ENCODE measurements at places on chromosomes 7 and 10.

- no peak for DNase-seq
Measured at GRCh38 chr10:1241973-1242935, 186.1 kb downstream of the WDR37 start.

- DNase-seq, result no peak
Measured at GRCh38 chr10:33248638-33249037, 85.8 kb downstream of the NRP1 start.

DNA sequence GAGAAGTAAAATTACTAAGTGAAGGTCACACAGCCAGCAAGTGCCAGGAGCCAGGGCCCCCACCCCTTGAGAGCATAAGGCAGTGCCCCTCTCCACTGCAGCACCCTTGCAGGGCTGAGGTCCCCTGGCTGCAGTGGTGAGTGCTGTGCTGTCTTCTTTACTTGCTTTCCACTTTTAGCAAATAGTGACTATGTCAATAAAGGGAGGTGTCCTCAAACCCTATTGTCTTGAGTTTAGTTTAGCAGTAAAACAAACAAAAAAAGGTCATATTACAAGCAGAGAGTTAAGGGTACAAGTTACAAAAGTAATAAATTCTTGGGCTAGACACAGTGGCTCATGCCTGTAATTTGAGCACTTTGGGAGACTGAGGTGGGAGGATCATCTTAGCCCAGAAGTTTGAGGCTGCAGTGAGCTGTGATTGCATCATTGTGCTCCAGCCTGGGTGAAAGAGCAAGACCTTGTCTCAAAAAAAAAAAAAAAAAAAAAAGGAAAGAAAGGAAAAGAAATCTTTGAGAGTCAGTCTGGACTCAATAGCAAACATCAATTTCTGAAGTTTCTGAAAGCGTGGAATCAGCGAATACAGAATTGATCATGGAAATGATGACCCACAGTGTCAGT lies 39.0 kb upstream of the KIF5B start:
- no peak for DNase-seq

DNA sequence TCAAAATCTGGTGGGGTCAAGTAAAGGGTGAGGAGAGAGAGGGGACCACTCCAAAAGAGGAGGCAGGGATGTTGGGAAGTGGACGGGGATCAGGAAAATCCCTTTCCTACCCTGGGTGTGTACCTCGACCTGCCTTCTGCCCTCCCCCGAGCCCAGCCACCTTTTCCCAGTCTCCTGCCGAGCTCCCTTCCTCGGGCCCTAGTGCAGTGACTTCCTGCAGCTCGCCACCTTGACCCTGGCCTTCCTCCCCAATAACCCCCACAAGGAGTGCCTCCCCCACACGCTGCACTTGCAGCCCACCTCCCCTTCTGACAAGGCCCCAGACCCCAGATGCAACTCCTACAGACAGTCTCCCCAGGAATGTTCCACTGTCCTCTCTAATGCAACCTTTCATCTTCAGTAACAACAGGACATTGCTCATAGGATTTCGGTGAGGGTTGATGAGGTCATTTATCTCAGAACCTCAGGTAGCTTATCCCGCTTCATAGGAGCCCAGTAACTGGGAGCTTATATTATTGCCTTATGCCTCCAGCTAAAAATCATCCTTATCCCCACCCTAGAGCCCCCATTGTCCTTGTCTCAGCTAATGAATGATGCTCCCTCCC lies 90.1 kb downstream of the MKI67 start:
- DNase-seq, result no peak

GRCh38 chr10:88115968-88116367 lies 252.5 kb downstream of the PTEN start:
- no peak for DNase-seq

DNA sequence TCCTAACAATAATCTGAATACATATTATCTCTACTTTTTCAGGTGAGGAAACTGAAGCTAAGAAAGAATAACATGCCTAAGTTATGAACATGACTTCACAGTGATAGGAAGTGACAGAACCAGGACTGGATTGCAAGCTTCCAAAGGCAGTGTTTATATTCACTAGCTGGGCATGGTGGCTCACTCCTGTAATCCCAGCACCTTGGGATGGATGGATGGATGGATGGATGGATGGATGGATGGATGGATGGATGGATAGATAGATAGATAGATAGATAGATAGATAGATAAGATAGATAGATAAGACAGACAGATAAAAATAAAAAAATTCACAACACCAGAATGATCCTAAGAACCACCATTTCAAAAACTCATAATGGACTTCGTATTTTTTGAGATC lies 18.2 kb upstream of the JMJD1C start:
- no peak for DNase-seq

DNA sequence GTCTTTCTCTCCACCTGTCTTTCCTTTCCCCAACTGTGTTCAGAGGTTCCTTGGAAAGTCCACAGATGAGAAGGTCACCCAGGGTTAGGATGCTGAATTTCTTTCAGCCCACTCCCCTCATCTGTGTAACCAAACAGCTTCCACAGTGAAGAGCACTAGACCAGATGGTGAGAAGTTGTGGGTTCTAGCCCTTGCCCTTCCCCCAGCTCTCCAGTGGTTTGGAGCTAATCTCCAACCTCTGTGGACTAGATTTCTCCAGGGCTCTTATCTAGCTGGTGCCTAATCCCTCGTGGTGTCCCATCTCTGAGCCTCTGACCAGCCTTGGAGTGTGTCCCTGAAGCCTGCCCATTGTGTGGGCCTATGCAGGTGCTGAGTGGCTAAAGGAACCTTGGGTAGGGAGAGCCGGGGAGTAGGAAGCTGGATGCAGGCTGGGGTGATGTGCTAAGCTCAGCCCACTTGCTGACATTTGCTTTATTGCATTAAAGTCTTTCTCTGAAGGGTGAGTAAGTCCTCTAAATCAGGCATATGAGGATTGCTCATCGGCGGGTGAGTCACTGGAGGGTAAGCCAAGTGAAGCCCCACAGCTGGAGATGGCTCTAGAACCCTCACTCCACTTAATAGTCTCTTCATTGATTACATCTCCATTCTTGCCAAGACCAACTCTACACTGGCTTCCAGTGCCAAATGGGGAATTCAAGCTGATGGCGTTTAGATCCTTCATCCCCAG lies 14.9 kb downstream of the DUSP5 start:
- no peak for DNase-seq

GRCh38 chr7:34207810-34208209 lies 302.5 kb downstream of the BMPER start:
- no peak for DNase-seq

DNA sequence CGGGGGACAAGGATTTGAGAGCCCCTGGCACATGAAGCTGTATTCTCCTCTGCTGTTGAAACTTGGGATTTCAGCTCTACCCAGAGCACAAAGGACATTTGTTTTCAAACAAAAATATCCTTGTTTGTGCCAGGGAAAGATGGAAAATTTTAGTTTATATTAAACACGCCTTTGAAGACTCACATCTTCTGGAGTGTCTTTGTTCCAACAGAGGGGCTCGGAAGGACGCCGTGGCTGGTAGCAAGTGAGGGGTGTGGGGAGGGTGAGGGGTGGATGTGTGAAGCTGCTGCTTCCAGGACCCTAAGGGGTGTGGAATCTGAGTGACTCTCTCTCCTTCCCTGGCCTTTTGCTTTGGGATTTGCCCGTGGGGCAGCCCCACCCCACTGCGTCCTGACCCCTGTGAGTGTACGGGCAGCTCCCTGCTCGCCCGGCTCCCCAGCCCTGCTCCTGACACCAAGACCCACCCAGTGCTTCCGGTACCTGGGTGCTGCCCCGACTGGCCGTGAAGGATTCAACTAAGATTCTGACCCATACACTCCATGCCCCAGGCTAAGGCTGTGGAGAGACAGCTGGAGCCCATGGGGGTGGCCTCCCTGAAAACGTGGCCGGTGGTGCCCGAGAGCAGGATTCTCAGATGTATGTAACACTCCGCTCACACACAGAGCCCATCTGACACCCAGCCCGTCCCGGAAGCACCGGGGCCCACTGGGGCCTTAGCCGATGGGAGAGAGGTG lies 59.6 kb downstream of the ZRANB1 start:
- DNase-seq, result no peak

GRCh38 chr10:132175907-132176581 lies 10.7 kb upstream of the DPYSL4 start:
- no peak for DNase-seq

DNA sequence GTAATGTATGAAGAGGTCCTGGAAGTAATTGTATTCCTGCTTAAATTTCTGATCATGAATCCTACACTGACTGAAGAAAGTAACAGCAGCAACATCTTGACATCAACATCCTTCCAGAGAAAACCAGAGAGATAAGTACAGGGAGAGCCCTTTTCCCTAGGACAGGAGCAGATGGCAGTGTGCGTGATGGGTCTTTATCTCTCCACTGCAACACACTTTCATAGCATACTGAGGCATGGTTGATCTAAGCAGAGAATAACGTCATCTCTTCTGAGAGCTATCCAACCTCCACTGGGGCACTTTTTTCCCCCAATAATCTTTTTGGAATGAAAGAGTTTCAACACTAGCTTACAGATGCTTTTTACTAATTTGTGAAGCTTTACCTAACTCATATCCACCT lies 342 bp downstream of the OR2A25 start:
- DNase-seq, result no peak

DNA sequence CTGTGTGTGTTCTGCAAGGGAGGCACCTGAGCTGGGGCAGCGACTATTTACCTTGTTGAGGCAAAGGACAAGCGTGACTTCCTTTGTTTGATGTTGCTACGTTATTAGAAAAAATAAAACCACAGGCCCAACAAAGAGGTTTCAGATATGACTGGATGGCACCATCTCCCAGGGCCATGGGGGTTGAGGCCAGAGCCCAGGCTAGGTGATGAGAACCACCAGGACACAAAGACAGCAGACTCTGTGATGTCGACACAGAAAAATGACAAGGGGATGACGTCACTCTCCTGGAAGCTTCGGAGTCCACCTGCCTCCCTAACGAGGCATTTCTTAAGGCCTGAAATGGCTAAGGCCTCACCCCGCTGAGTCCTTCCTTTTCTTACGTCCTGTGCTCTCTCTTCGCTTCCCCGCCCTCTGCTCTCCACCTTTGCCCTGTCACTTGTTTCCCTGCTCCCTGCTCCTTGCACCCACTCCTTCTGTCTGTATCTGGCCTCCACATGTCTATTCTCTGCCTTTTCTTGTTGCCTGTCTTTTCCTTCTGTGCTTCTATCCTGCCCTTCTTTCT lies 83.0 kb upstream of the ADRB1 start:
- DNase-seq, result no peak

- DNase-seq, result no peak
Measured at GRCh38 chr10:43796781-43797180, 148.1 kb upstream of the ZNF32 start.

GRCh38 chr7:7519056-7519455 lies 16.6 kb downstream of the COL28A1 start:
- DNase-seq, result no peak

GRCh38 chr10:17847585-17848296 lies 38.6 kb downstream of the MRC1 start:
- DNase-seq, result peak; percentile 40

DNA sequence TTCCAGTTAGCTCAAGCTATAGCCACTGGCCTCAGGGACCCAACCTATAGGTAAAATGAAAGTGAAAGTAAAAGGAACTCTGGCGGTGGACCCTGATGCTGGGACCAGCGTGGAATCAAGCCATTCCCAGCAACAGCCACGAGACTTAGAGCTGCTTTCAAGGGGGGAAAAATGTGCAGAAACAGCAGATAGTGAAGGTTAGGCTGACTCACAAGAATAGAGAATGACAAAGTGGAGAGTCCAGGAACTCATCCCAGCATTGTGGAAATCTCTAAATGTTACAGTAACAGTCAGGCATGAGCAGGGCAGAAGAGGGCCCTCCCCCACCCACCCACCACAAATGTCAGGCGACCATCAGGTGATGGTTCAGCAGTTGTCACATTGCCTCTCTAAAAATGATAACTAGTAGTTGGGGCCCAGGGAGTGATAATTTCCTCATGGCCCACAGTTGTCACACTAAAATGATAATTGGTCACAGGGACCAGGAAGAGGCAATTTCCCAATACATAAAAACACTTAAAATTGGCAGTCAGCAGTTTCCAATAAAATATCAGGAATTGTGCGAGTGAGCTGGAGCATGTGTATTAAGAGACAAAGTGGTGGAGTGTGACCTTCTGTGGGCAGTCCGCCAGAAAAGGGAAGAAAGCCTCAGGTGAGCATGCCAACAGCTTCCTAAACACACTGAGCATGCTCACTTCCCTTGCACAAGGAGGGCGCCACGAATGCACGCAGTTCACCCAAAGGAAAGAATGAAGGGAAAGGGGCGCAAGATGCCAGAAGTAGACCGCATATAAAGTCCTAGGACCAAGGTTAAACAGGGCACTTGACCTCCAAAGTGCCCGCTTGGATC lies 129.8 kb upstream of the PPP1R3A start:
- DNase-seq, result no peak

DNA sequence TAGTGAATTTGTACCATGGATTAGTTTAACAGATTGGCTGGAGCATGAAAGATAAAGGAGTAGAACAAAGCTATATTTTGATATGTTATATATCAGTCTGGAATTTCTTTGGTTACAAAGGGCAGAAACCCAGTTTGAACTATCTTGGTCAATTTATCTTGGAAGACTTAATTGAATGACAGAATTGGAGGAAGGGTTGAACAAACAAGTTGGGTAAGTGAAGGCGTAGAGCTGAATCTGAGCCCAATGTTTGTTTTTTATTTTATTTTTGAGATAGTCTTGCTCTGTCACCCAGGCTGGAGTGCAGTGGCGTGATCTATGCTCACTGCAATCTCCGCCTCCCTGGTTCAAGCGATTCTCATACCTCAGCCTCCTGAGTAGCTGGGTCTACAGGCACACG lies 21.8 kb upstream of the JCAD start:
- DNase-seq, result no peak

- DNase-seq, result no peak
Measured at GRCh38 chr7:135644154-135644553, 18.2 kb upstream of the STMP1 start.

DNA sequence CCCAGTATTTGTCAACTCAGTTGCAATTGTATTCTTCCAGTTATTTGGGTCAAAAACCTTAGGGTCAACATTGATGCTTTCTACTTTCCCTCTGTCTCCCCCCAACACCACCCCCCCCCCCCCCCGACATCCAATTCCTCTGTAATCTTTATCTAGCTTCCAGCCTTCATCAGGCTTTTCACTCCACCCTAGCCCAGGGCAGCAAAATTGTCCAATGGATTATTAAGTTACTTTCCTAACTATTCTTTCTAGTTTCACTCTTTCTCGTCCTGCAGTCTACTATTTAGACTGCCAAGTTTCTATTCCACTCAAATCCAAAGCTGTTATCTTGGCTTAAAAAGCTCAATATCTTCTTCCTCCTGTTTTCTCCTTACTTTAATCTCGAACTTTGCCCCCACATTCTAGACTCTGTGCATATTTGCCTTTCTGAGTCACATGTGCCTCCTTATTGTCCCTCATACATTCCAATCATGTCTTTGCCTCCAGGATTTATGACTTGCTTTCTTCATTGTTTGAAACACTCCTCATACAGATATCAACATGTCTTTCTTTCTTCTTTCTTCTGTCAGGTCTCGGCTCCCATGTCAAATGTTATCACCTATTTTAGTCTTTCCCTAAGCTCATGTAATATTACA lies 196.6 kb upstream of the TMEM196 start:
- DNase-seq, result no peak

- no peak for DNase-seq
Measured at GRCh38 chr10:69871074-69871473, 69.4 kb downstream of the COL13A1 start.

- DNase-seq, result no peak
Measured at GRCh38 chr10:118745056-118745455, 9.7 kb downstream of the CACUL1 start.

- no peak for DNase-seq
Measured at GRCh38 chr10:3226960-3227744, 54.6 kb upstream of the PITRM1 start.
